ENCODE measurements at places on chromosomes 13 and 19.

DNA sequence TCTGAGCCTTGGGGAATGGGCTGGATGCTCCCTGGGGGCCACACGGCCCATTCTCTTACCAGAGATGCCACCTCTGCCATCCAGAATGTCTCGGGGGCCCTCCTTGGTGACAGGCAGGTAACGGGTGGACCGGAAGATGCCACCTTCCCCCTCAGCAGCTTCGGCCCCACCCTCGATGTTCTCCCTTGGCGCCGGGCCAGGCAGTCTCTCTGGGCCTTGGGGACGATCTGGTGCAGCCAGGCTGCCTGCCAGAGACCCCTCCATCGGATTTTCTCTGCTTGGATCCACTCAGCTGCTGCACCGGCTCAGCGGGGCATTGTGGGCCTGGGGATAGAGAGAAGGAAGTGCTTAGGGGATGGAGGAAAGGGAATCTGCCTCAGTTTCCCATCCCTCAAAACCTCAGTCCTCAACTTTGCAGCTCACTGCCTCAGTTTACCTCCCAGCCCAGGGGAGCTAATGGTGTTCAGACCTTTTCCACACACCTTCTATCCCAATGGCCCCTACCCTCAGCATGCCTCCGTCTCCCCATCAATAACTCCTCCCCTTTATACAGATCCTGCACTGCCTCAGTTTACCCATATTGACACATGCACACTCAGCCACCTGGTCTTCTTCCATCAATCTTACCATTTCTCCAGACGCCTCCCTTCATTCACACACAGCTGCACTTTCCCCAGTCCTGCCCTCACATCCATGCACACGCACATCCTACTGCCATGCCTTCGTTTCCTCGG, 1.5 kb downstream of the WIZ start:
- DNase-seq: peak; percentile 18

- DNase-seq: no peak
These were observed 6.1 kb downstream of the SLC35E1 start for GRCh38 chr19:16566161-16566560.

DNA sequence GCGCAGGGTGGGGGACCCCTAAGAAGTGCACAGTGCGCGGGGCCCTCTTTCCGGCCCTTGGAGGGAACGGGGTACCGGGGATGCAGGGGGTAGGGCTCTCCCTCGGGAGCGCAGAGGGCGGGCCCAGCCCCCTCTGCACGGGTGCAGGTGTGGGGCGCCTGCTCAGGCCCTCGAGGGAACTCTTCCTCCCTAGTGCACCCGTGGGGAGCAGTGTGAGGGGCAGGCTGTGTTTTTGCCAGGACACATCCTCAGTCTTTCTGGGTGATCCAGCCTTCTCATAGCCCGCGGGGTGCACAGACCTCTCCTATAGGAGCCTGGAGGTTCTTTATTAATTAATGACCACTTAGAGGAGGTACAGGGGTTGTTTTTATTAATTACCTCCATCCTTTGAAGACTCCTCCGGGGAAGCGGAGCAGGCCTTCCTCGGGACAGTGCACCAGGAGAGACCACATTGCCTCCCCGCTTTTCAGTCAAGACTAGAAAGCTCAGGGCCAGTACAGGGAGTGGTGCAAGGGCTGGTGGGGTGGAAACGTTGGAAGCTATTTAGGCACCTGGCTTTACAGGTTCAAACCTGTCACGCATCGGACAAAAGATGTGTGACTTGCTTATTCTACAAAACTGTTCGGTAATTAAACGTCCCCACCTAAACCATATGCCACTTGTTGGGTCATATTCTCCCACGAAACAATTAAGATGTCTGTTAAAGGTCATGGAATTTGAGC, 598 bp upstream of the GJB6 start:
- no peak for DNase-seq

GRCh38 chr19:40521276-40521675, 54.5 kb downstream of the SPTBN4 start:
- no peak for DNase-seq

GRCh38 chr19:9219489-9219888, at the start of gene OR7D4:
Gene OR7D4, minus strand, starts transcription at chr19:9219589. Its CDS starts 4,752 bp downstream, at chr19:9214837.
- no peak for DNase-seq

- no peak for DNase-seq
These were observed 684.5 kb upstream of the SLITRK1 start for GRCh38 chr13:84566780-84567179.

DNA sequence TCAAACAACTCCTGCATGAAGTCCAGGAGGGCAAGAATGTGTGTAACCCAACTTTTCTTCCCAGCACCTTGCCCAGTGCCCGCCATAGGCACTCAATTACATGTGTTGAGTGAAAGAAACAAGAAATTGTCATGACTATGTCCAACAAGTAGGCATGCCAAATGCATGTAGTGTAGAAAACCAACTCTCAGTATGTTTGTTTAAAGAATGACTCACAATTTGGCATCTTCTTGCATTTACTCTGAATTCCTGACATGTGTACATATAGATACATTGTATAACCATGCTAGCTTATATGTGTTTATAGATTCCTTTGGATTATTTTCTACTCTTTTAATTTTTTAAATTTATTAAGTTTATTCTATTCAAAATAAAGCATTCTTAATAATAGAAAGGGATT, 305.0 kb downstream of the EFNB2 start:
- no peak for DNase-seq

GRCh38 chr19:55700813-55701212, 25.8 kb downstream of the EPN1 start:
- DNase-seq: no peak

GRCh38 chr19:54616821-54617560, 13.3 kb upstream of the LILRB1 start:
- DNase-seq: no peak

DNA sequence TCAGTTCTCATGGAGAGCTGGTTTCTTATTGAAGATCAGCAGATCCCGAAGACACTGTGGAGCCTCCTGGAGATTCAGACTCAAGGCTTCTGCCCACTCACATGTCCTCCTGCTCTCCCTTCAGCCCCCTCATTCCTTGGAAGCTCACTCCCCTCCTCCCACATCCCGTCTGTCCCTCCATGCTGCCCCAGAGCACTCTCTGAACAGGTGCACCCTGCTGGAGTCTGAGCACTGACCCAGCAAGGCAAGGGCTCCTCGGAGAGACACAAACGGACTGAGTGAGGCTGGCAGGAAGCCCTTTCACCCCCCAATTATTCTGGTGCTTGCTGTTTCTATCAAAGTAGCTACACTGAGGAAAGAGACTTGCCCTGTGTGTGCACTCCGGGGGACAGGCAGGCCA, 374.0 kb downstream of the UQCRFS1 start:
- no peak for DNase-seq

DNA sequence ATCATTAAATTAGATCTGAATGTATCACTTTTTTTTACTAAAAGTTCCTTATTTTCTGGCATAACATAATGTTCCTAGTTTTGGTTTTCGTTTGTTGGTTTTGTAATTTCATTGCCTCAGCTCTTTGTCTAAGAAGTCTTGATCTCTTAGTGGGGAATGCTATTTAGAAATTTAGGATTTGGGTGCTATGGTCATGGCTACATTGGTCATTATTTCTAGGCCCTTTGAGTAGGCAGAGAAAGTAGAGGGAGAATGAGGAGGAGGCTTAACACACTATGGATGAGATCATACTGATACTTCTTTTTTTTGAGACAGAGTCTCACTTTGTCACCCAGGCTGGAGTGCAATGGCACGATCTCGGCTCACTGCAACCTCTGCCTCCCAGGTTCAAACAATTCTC, 41.8 kb downstream of the PIBF1 start:
- no peak for DNase-seq

DNA sequence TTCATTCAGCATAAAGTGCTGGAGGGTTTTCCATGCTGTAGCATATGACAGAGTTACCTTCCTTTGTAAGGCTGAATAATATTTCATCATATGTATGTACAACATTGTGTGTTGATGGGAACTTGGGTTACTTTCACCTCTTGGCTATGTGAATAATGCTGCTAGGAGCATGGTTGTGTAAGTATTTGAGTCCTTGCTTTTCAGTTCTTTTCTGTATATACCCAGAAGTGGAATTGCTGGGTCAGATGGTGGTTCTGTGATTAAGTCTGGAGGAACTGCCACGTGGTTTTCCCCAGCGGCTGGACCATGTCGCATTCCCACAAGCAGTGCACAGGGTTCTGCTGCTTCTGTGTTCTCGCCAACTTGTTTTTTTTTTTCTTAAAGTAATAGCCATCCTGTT, 101.2 kb upstream of the TEX29 start:
- no peak for DNase-seq

DNA sequence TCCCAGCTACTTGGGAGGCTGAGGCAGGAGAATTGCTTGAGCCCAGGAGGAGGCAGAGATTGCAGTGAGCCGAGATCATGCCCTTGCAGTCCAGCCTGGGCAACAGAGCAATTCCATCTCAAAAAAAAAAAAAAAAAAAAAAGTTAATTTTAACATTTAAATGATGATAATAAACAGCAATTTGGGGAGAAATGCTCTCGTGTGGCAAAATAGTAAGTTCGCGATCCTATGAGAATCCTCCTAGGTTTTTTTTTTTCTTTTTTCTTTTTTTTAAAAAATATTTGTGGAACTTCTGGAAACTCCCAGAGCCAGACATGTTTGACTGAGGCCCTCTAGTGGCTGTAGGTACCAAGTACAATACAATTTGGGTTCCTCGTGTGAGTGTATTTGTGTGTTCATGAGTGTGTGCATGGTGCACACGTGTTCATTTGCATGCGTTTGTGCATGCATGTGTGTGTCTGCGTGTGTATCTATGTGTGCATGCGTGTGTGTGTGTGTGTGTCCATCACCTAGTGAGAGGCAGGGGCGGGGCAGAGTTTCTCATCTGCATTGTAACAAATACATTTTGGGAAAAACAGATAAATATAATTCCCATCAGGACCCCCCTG, 31.2 kb downstream of the TMPRSS9 start:
- DNase-seq: peak; percentile 52

- no peak for DNase-seq
These were observed 58.0 kb upstream of the F7 start for GRCh38 chr13:113047587-113047986.

DNA sequence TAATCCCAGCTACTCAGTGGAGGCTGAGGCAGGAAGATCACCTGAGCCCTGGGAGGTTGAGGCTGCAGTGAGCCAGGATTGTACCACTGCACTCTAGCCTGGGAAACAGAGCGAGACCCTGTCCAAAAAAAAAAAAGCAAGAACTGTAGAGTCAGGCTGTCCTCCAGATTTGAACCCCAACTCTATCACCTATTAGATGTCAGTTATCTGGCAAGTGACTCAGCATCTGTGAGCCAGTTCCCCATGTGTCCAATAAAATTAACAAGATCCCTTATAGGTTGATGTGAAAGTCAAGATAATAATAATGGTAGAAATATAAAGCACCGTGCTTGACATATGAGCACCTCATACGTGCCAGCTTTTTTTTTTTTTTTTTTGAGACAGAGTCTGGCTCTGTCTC, 22.0 kb downstream of the GP6 start:
- DNase-seq: no peak

- no peak for DNase-seq
These were observed 72.9 kb downstream of the SHISA2 start for GRCh38 chr13:25978961-25979360.

DNA sequence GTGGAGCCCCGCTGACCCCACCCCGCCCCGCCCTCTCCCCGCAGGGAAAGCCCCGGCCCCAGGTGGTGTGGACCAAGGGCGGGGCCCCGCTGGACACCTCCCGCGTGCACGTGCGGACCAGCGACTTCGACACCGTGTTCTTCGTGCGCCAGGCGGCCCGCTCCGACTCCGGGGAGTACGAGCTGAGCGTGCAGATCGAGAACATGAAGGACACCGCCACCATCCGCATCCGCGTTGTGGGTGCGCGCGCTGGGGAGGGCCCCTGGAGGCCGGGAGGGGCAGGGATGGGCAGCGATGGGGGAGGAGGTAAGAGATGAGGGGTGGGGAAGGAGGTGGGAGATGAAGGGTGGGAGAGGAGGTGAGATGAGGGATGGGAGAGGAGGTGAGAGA, 17.2 kb upstream of the EMC10 start:
- no peak for DNase-seq

GRCh38 chr19:58284199-58284598, 5.4 kb downstream of the ZNF8 start:
- no peak for DNase-seq

- peak; percentile 8 for DNase-seq
These were observed 541.0 kb downstream of the PCDH9 start for GRCh38 chr13:66689037-66689619.

DNA sequence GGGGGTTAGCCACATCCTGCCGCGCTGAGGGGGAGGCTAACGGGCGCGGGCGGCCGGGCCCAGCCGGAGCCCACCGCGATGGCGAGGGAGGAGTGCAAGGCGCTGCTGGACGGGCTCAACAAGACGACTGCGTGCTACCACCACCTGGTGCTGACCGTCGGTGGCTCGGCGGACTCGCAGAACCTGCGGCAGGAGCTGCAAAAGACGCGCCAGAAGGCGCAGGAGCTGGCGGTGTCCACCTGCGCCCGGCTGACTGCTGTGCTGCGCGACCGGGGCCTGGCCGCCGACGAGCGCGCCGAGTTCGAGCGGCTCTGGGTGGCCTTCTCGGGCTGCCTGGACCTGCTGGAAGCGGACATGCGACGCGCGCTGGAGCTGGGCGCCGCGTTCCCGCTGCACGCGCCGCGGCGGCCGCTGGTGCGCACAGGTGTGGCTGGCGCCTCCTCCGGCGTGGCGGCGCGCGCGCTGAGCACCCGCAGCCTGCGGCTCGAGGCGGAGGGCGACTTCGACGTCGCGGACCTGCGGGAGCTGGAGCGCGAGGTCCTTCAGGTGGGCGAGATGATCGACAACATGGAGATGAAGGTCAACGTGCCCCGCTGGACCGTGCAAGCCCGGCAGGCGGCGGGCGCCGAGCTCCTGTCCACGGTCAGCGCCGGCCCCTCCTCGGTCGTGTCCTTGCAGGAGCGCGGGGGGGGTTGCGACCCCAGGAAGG, 692 bp downstream of the RGS9BP start:
- peak; percentile 29 for DNase-seq

GRCh38 chr19:49929121-49929610, at the start of the genes ATF5 and NUP62:
Gene ATF5, plus strand, starts transcription at chr19:49929205. Its CDS starts 1,646 bp downstream, at chr19:49930851.
Gene NUP62, minus strand, starts transcription at chr19:49929504. Its CDS starts 19,697 bp downstream, at chr19:49909807.
- DNase-seq: peak; percentile 95

GRCh38 chr19:13935765-13936510, 2.3 kb downstream of the PODNL1 start:
- DNase-seq: peak; percentile 44

DNA sequence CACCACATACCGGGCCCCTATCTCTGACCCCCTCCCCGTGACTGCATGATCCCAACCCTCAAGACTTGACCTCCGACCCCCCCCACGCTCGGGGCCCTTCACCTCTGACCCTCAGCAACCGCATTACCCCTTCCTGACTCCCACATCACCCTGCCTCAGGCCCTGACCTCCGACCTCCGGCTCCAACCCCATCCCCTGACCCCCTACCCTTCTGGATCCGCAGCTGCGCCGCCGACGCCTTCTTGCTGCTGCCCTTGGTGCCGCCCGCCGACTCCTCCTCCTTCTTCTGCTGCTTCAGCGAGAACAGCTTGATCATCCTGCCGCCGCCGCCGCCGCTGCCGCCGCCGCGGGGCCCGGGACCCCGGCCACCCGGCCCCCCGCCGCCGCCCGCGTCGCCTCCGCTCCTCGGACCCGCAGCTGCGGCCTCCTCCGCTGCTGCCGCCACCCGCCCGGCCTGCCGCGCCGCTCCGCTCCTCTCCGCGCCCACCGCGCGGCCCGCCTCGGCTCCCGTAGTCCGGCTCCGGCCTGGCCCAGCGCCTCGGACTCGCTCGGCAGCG, at the start of gene UBE2M:
Gene UBE2M (minus strand): TSS at position 546 of the 557 bp plus-strand sequence. CDS start 230 bp downstream, at position 316.
- no peak for DNase-seq

Measured in HAP-1 (cell line).